T-cell (primary cell): ENCODE measurements at places on chromosomes 6 and 20.

GRCh38 chr20:63116412-63117106 lies 99.4 kb downstream of the YTHDF1 start:
- no peak for DNase-seq

DNA sequence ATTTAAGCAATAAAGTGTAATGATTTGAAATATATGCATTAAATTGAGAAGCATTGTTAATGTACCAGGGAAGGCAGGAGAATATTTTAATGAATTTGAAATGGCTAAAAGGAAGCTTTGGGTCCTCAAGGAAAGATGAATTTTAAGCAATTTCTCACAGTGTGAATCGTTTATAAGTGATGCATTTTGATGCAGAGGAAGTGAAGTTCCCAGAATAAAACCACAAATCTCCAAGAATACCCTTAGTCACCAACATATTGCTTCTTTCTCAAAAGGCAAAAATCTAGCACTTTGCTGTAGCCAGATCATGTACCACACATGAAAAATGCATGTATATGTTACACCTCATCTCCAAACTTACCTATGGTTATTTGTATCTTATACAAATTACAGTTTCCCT lies 11.7 kb downstream of the TPD52L1 start:
- DNase-seq, result no peak

- no peak for DNase-seq
Measured at GRCh38 chr6:125528621-125529041, 220.8 kb upstream of the HEY2 start.

DNA sequence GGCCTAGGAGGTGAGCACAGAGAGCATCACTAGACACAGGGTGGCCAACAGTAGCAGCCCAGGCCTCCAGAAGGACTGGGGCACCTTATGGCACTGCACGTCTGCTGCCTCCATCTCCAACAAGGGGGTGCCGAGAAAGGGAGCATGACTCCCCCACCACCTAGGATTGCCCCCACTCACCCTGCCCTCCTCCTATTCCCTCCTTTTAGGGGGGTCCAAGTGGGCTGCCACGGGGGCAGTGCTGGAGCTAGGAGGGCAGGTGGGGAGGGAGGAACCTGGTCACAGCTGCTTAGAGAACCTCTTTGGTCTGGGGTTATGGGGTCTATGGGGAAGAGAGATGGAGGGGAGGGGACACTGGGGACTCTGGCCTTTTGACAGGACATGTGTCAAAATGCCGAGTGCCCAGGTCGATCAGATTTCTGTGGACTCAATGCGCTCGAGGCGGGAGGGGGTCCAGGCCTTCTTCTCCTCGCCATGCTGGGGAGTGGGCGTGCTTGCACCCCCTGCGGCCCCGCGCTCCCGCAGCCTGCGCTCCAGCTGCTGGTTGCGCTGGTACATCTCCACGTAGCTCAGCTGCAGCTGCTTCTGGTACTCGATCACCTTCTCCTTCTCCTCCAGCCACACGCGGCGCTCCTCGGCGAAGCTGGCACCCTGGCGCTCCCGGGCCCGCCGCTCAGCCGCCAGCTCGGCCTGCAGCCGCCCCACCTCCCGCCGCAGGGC lies 4.5 kb upstream of the FASTKD5 start:
- DNase-seq, result no peak
